ENCODE measurements at places on chromosomes 2 and 18. TPM values are rescaled to one million over a fixed set of nuclear protein-coding genes. Genes with fewer than 3 reads are reported as not detected.
A peak's percentile ranks its signal among the peaks of the same experiment; 100 is the strongest.

DNA sequence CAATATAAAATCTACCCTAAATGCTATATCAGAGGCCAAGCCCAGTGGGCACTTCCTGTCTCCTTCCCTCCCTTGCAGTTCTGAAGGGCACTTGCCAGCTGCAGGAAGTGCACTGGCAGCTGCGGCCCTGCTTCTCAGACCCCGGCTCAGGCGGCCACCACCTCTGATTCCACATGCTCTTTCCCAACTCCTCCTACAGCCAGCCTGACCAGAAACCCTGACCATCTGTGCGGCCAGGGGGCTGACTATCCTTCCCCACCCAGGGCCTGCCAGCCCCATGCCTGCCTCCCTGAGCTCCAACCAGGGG lies 88.6 kb downstream of the ZBTB7C start:
- DNase-seq, result no peak

GRCh38 chr18:67451960-67452359 lies 64.6 kb downstream of the DSEL start:
- DNase-seq, result no peak

- no peak for DNase-seq
These were observed 183.9 kb downstream of the EIPR1 start for GRCh38 chr2:3193443-3194330.

DNA sequence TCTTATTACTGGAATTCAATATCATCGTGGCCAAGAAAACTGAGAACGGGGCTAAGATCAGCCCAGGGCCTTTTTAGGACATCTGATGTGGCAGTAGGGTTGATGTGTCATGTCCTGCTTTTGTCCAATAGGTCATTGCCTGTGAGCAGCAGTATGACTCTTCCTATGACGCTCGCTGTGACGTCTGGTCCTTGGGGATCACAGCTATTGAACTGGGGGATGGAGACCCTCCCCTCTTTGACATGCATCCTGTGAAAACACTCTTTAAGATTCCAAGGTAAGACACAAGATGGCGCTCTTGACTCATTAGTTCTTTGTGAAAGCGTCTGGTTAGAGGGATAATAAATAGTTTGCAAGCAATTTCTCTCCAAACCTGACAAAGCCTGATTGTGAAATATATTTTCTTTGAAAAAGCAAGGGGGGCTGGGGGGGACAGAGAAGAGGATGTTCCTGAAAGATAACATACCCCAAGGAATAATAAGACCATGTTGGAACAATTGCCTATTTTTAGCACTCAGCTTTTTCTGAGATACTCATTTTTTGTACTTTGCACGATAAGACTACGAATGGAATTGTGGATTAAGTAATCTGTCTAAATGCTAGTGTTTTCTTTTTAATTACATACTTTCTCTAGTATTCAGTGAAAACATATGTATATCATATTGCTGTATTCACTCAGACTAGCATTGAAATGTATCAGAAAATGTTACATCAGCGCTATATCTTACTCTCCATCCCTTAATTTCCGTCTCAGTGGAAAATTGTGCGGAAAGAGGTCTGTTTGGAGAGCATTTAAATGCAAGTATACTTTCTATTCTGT lies 58.1 kb downstream of the MYO3B start:
- peak; percentile 50 for DNase-seq

GRCh38 chr2:195561116-195561921 lies 95.7 kb upstream of the SLC39A10 start:
- peak; percentile 92 for DNase-seq

DNA sequence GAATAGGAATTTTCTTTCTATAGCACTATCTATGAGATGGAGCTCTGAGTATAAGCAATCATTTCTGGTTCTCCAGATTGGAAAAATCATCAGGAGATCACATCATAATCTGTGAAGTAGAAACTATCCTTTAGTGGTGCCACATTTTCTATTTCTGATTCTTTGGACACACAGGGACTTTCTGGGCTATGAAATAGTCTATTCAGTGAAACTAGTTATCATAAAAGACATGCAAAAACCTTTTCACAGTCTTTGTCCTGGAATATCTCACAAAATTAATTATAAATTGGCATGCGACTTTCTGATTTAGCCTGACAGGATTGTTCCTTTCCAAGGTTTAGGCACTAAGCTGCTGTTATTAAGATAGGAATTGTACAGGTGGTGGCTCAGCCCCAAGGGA lies 428.6 kb downstream of the DLGAP1 start:
- no peak for DNase-seq

GRCh38 chr2:45184606-45185005 lies 175.4 kb upstream of the SIX2 start:
- peak; percentile 91 for DNase-seq

GRCh38 chr2:108919571-108920373 lies 69.2 kb downstream of the EDAR start:
- no peak for DNase-seq

GRCh38 chr18:39698436-39698835 lies 2132.8 kb upstream of the CELF4 start:
- no peak for DNase-seq

- DNase-seq, result no peak
These were observed 128.2 kb downstream of the KCNH7 start for GRCh38 chr2:162710287-162710890.

GRCh38 chr2:223008162-223008561 lies 43.8 kb upstream of the KCNE4 start:
- no peak for DNase-seq

- peak; percentile 93 for DNase-seq
These were observed 266.8 kb downstream of the ALPK2 start for GRCh38 chr18:58362027-58362575.

DNA sequence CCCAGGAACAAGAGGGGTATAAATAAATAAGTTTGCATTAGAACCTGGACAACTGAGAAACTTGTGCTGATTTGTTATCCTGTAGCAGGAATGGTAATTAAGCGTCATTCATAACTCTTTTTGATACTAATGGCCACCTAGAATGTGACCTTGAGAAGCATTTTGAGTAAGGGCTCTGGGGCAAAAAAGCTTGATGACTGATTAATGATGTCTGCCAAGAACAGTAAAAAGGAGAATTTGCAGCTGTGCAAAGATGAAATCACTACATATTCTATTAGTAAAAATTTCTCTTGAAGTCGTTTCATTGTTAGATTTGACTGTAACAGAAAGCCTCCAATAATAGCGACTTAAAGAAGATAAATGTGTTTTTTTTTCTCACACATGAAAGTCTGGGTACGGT lies 157.7 kb downstream of the PRKCE start:
- DNase-seq, result no peak

DNA sequence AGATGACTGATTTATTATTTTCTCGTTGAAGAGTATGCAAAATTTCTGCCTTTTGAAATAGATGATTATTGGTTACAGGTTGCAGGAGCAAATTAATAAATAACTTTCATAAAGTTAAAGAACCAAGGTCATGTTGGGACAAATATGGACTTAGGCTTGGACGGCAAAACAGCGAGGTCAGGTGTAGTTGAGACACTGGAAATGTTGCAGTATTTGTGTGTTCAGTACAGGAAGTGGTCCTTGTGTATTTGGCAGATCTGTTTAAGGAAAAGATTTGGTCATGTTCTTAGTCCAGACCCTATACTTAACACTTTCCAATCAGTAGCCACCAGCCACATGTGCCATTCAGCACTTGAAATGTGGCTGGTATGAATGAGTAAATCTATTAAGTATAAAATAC lies 486.5 kb downstream of the TDRD15 start:
- DNase-seq, result no peak

- no peak for DNase-seq
These were observed 13.5 kb upstream of the DOK6 start for GRCh38 chr18:69387186-69387585.

GRCh38 chr18:79769698-79770500 lies 27.8 kb upstream of the KCNG2 start:
- no peak for DNase-seq

DNA sequence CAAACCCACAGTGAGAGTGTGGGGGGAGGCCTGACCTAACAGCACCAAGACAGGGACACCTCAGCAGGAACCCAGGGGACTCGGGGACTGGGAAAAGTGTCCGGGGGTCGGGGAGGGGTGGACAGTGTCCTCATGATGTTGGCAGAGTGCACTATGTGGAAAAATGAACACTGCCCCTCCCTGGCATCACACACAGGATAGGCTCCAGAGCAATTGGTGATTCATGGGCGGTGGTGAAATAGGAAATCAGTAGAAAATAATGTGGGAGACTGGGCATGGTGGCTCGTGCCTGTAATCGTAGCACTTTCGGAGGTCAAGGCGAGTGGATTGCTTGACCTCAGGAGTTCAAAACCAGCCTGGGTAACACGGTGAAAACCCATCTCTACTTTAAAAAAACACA lies 3.6 kb upstream of the ANO7 start:
- DNase-seq, result no peak

GRCh38 chr2:5537180-5537688 lies 154.9 kb upstream of the SOX11 start:
- DNase-seq, result no peak

GRCh38 chr18:11027862-11028261 lies 121.5 kb downstream of the PIEZO2 start:
- DNase-seq, result no peak

DNA sequence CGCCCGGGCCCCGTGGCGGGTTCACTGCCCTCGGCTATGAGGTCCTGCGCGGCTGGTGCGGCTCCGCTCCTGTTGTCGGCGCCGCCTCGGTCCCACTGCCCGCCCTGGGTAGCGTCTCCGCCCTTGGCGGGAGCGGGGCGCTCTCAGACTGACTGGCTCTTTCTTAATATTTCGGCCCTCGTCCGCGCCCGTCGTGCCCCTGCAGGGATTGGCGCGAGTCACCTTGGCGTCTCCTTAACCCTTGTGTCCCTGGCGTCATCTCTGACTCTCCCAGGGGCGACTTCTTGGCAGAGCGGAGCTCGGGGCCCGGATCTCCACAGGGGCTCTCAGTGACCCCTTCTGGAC lies 1.3 kb downstream of the PTMA start:
- DNase-seq, result peak; percentile 36

DNA sequence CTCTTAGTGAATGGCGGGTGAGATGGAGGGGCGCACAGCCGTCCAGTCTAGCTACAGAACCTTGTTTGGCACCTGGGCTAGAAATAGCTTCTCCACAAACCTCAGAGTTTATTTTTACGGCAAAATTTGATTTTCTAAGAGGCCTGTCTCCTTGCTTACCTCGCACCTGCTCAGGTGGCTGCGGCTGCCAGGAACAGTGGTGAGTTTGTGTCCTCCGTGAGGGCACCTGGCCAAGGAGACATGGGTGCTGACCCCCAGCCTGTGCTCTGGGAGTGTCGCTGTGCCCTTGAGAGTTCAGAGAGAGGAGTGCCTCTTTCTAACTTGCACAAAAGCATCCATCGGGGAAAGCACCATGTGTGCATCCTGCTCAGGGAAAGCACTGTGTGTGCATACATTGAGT lies 97.2 kb downstream of the KLHL29 start:
- no peak for DNase-seq

Gene SLC14A1
- polyA plus RNA-seq, result 0.05 TPM

Gene MYO5B
- 13.1 TPM for polyA plus RNA-seq

Gene CCDC121
- 1.0 TPM for polyA plus RNA-seq

Gene MBP
- polyA plus RNA-seq, result 17.2 TPM

Gene PRKAG3
- not detected for polyA plus RNA-seq

Gene SMAD7
- polyA plus RNA-seq, result 8.2 TPM

Gene TCF23
- polyA plus RNA-seq, result not detected

Gene EML4
- polyA plus RNA-seq, result 19.9 TPM

Gene CYTIP
- polyA plus RNA-seq, result not detected

Gene DCDC2C
- polyA plus RNA-seq, result not detected

Gene LYPD1
- polyA plus RNA-seq, result not detected

Gene ALPI
- not detected for polyA plus RNA-seq
